ENCODE measurements at places on chromosomes 13 and 19.

DNA sequence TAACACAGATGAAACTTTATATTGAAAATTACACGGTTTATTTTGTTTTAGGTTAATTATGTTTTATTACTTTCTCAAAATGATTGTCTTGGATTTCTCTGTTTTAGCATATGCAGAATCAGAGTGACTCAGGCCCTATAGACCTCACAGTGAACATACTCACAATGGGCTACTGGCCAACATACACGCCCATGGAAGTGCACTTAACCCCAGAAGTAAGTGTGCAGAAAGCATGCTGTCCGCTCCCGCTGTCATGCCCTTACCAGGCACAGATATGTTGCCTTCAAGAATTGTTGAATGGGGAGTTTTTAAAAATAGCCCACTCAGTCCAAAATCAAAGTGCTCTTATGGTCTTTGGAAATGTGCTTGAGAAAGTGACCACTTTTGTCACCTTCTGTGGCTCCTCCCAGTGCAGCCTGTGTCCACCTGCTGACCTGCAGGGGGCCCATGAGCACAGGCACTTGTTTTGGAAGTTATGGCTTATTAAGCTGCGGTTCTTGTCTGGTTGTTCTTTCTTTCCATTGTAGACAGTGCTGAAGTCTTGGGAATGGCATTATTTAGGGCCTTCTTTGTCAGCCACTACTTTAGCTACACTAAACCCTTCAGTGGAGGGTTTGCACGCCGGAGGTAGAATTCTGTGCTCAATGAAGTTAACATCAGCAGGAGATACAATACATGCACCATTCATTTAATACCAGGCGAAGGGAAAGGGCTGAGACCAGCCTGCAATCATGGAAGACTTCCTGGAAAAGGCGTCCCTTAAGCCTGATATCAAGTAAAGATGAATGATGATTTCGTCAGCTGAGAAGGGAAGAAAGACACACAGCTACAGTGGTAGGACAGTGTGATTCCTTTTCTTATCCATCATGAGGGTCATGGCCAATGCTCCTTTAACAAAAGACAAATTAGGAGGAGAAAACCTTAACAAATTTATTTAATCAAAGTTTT lies 36.7 kb downstream of the CUL4A start:
- DNase-seq, result no peak

GRCh38 chr19:37926255-37926654 lies 19.2 kb downstream of the SIPA1L3 start:
- DNase-seq, result no peak

- DNase-seq, result no peak
These were observed 98.6 kb downstream of the RBM26 start for GRCh38 chr13:79307433-79307861.

DNA sequence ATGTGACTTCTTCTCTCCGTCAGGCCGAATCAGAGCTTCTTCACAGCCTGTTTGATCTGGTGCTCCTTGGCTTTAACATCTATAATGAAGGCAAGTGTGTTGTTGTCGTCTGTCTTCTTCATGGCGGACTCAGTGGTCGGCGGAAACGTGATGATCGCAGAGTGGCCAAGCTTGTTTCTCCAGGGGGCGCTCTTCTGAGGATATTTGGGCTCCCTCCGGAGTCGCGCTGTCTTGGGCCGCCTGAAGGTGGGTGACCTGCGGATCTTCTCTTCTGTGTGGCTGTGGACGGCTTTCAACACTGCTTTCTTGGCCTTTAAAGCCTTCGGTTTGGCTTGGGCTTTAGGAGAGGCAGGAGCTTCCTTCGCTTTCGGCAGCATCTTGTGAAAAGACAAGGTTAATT lies 9.8 kb downstream of the TPRX1 start:
- DNase-seq, result no peak

- no peak for DNase-seq
These were observed 38.4 kb downstream of the CD320 start for GRCh38 chr19:8269724-8270123.

GRCh38 chr19:12796146-12797071 lies 5.1 kb downstream of the JUNB start:
- peak; percentile 67 for DNase-seq

- DNase-seq, result no peak
These were observed 156.3 kb upstream of the FNDC3A start for GRCh38 chr13:48819376-48819775.

DNA sequence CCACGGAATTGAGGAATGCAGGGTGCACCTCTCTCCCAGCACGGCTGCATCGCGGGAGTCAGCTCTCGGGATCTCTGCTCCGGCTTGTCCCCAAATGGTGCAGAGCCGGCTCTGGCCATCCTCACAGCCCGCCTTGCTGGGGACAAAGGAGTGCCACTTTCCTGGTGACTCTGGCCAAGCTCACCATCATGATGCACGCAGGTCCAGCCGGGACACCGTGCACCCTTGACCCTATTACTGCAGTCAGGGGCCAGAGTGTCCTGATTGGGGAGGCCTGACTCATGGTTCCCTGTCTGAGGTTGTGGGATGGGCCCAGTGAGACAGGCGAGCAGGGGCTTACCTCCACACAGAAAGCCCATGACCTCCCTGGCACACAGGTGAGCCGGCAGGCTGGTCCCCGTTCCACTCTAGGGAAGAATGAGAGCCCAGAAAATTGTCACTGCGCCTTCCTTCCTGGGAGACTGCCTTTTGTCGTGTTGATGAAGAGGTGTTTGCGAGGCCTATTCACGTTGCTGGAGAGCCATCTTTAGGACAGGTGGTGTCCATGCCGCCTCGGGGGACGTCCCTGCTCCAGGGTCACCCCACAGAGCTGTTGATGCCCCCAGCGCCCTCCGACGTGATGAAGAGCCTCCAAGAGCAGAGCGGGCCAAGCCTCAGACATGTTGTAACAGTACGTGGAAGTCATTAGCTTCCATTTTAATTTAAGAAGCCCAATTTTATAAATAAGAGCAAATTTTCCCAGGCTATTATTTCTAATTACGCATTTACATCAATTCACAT lies 18.5 kb upstream of the VSTM2B start:
- DNase-seq, result no peak

DNA sequence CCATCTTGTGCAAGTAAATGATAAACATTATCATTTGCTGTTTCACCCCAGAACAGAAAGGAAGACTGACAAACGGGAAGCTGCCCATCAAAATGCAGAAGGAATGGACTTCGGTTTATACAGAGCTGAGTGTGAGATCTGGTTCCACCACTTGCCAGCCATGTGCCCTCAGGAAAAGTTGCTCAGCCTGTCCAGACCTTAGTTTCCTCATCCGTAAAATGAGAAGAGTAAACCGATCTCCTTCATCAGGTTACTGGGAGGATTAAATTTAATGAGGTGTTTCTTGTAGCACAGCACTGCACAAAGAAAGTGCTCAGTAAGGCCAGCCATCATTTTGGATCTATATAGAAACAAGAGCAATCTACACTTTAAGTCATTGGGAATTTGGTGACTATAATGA lies 36.7 kb upstream of the SERP2 start:
- no peak for DNase-seq

GRCh38 chr13:108214441-108215271 lies 680 bp downstream of the LIG4 start:
- no peak for DNase-seq

DNA sequence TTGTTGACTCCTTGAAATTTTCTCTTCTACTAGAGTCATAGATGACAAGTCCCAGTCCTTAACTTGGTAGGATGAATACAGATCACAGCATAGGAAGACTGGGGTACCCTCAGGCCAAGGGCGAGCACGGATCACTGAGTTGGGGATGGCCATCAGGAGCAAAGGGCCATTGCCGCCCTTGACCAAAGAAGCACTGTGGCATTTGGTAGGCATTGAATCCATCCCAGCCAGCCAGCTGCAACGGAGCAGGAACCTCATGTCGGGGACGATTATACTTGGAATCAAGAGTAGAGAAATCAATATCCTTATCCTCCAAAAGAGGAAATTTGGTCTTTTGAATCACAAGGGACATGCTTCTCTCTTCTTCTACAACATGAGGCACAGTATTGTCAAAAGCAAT lies 50.1 kb upstream of the ZNF573 start:
- DNase-seq, result no peak

DNA sequence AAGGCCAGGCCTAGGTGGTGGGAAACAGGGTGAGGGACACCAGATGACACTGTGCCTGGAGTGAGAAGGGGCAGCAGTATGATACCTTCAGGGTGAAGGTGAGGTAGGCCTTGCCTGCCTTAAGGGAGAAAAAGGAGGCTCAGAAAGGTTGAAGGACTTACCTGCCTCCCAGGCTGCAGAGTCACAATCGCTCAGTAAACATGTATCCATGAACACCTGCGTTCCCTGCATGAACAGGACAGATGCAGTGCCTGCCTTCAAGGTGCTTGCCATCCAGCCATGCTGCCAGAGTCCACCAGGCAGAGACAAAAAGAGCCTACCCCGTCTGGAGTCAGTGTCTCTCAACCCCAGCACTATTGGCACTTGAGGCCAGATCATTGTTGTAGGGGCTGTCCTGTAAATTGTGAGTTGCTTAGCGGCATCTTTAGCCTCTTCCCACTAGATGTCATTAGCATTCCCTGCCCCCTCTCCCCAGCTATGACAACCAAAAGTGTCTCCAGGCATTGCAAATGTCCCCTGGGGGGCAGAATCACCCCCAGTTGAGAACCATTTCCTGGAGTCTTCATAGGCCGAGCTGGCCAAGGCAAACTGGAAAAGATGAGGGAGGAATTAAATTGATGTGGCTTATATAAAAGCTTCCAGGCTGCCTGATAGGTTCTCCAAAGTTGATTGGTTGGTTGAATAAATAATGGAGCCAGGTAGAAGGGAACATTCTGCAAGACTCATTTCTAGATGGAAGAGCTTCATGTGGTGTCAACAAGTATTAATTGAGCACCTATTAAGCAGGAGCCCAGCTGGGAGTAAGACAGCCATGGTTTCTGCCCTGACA lies 1.7 kb downstream of the MAP3K10 start:
- DNase-seq, result no peak

- DNase-seq, result no peak
These were observed 7.1 kb downstream of the SPRED3 start for GRCh38 chr19:38395381-38396114.

- DNase-seq, result no peak
These were observed 21.7 kb upstream of the FBXL3 start for GRCh38 chr13:77048681-77049080.

DNA sequence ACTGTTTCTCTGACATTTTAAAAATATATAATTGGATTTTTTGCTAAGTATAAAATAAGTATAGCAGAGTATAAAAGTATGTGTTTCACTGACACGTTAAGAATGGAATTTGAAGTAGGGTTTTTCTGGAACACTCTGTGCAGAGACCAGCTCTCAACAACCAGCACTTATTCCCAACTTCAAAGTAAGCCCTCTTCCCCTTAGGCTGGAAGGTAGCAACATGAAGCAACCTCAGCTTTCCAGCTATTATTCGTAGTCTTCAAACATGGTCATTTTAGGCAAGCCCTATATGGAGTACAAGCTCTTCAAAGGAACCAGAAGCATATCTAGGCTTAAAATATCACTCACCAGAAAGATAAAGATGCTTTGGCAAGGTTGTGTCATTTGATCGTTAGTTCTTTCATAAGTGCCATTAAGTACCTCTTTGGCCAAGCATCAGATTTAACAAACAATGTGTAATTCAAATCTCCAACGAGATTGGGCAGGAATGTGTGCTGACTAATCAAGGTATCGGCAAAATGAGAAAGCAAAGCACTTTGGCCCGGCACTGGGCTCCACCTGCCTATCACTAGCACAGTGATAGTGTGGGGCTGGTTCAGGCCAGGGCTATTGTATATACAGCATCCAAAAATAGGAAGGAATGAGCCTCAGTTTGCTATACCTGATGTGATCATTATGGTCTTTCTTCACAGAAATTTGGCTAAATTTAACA lies 95.9 kb upstream of the FREM2 start:
- DNase-seq, result no peak

GRCh38 chr19:56507446-56508289 lies at the start of gene ZNF471:
Gene ZNF471 (plus strand): TSS chr19:56507855. CDS start chr19:56511572, 3,717 bp downstream.
- DNase-seq, result no peak

GRCh38 chr13:62556978-62557377 lies 1141.3 kb upstream of the PCDH20 start:
- DNase-seq, result no peak

All from GM10248 (cell line).